ENCODE measurements at places on chromosomes 7 and 10.

- no peak for DNase-seq
Observed at GRCh38 chr7:981793-982510, 1.0 kb upstream of the CYP2W1 start.

DNA sequence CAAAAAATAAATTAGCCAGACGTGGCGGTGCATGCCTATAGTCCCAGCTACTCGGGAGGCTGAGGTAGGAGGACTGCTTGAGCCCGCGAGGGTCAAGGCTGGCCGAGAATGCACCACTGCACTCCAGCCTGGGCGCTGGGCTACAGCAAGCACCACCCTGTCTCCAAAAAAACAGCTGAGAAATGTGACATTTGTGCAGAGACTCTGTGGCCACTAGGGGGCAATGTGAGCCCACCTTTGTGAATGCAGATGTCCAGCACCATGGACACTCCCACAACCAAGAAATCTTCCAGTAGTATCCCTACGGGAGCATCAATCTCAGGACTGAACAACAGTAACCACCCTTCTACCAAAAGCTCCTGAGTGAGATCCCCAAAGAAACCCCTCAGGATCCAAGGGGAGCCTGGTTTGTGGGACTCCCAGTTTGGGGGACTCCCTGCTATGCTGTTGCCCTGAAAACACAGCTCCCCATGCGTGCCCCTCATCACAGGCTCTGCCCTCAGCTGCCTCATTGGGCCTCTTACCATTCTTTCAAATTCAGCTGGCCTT is 6.2 kb upstream of the AHCYL2 start:
- peak; percentile 60 for DNase-seq

DNA sequence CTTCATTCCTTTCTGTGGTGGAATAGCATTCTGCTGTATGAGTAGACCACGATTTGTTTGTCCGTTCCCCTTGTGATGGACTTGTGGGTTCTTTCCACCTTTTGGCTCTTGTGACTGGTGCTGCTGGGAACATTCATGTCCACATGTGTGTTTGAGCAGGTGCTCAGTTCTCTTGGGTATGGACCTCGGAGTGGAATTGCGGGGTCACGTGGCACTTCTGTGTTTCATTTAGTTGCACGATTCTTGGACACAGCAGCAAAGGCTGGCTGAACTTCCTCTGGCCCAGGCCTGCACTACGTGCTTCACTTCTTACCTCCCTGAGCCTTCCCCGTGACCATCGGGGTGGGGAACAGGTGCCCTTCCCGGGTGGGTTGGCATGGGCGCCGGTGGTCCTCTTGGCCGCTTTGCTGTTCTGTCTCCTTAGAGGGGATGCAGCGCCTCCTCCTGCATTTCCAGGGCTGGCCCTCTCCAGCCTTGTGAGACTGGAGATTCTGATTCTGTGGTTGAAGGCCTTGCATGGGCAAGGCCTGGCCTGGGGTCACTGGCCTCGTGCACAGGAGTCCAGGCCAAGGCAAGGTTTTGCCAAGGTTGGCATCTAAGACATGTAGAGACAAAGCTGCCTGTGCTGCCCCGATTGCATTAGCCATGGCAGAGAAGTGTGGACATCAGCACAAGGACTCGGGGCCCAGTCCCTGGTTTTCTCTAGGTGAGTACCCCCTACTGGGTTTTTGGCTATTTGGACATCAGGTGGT is 25.1 kb downstream of the DOCK1 start:
- no peak for DNase-seq

DNA sequence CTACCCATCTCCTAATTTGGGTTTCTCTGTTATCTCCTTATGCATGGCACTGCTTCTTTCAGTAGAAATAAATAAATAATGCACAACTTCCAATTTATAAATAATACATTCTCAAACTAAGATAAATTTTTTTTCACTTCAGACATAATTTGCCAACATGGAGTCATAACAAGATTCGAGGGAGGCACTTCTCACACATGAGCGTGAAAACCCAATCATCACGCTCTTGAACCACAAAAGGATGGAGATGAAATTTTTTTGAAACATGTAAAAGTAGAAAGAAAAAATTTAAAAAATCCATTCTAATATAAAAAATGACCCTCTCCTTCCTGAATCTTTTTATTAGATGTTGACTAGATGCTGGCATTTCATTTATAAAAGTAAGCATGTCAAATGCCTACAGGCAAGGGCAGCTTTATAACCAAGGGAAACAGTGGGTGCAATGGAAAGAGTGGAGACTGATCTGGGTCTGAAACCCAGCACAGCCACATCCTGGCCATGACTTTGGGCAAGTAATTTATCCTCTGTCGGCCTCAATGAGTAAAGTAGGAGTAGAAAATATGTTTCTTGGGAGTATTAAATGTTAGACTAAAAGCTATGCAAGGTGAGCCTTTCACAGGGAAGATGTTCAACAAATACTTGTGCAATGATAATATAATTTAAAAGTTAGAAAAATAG is 185.0 kb downstream of the STK31 start:
- DNase-seq: no peak

GRCh38 chr7:156152390-156152789 is 340.1 kb upstream of the SHH start:
- DNase-seq: no peak

DNA sequence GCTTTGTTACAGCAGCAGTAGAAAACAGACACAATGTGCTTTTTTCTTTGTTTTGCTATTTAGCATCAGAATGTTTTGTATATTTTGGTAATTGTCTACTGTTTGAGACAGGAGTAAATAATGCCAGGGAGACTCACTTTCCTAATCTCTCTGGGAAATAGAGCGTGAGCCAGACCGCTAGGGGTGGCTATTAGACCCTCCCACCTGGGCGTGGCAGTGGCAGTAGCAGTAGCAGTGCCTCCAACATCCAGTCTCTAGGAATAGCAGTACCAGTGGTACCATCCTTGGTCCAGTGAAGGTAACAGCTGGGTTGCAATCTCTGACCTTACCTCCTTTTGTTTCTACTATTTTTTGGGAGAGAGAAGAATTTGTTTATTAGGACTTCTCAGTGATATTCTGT is 165.7 kb upstream of the MAGI2 start:
- no peak for DNase-seq

DNA sequence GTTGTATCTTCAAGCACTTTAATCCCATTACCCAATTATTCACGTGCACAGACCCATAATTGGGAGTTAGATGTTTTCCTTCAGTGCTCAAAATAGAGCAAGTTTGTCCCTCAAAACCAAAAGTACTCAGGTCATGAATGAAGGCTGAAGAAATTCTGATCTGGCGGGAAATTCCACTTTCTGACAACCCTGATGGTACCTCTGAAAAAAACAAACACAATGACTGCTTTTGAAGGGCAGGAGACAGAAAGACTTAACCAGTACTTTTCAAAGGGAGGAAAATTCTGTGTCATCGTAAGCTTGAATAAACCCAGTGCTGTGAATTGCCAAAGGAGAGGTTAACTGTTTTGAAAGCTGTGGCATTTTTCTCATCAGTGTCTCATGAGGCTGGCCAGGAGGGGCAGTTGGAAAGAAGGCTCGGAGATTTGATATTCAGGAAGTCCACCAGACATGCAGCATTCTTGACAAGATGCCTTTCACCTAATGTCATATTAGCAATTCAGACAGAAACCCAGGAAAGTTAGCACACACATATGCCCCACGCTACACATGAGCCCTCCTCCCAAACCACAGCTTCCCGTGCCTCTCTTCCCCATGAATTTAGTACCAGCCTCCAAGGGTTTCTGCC is 347.0 kb downstream of the KCNMA1 start:
- DNase-seq: no peak

DNA sequence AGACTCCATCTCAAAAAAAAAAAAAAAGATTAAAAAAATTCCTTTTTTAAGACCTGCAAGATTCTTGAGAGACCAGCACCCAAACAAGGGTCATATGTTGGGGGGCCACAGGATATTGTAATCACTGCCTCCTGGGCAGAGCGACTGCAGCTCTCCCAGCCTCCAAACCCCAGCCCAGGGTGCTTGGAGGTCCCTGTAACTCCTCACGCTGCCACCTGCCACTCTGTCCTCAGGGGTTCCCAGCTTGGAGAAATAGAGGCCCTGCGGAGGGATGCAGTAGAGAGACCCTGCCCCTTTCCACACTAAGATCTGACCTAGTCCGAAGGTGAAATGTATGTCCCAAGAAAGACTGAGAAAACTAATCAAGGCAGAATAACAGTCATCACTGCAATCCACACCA is 343.7 kb downstream of the GRID1 start:
- no peak for DNase-seq

DNA sequence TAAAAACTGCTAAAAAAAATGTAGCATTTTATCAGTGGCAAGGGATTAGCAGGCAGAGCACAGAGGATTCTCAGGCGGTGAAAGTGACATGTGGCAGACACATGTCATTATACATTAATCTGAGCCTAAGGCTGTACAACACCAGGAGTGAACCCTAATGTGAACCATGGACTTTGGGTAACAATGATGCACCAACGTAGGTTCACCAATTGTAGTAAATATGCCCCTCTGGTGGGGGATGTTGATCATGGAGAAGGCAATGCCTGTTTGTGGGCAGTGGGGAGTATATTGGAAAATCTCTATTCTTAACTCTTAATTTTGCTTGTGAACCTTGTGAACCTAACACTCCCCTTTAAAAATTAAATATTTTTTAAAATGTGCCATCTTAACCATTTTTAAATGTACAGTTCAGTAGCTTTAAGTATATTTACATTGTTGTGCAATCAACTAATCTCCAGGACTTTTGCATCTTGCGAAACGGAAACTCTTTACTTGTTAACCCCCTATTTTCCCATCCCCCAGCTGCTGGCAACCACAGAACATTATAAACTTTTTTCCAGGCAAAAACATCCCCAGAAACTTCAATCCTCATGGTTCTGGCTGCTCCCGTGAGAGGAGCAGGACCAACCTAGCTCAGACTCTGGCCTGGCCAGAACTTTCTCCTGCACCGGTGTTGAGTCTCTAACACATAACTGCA is 29.9 kb downstream of the LRRC20 start:
- no peak for DNase-seq

GRCh38 chr7:147438216-147438615 is 1152.3 kb upstream of the C7orf33 start:
- no peak for DNase-seq

DNA sequence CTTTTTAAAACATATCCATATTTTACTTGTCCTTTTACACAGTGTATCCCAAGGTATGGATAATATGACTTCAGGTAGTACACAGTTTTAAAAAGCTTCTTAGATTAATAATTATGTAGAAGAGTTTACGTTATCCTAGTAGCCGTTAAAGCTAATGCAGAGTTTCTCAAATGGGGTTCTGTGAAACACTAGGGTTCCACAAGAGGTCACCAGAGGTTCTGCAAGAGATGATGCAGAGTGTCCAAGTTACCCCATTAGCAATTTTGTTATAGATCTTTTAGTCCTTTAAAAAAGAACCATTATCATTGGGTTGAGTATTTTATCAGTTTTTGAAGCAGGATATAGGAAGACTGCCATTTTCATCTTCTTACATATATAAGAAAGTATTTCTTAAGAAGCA is 298.9 kb upstream of the HPS1 start:
- DNase-seq: no peak

- no peak for DNase-seq
Observed at GRCh38 chr7:13603661-13604060, 385.8 kb downstream of the ETV1 start.

DNA sequence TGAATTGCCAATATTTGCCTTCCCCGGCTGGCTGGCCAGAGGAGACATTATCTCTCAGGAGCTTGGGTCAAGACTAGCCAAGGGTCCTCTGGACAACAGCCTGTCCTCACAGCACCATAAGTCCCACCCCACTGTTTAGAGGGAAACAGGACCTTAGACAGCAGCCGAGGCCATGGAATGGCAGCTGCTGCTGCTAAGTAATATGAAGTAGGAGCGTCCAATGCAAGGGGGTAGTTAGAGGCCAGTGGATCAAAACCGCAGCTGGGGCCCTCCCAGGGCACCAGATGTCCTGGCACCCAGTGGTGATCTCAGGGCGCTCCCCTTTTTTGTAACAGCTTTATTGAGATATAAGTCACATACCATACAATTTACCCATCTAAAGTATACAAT is 12.9 kb upstream of the KCP start:
- no peak for DNase-seq

GRCh38 chr10:89513206-89513605 is 22.2 kb downstream of the SLC16A12 start:
- no peak for DNase-seq

DNA sequence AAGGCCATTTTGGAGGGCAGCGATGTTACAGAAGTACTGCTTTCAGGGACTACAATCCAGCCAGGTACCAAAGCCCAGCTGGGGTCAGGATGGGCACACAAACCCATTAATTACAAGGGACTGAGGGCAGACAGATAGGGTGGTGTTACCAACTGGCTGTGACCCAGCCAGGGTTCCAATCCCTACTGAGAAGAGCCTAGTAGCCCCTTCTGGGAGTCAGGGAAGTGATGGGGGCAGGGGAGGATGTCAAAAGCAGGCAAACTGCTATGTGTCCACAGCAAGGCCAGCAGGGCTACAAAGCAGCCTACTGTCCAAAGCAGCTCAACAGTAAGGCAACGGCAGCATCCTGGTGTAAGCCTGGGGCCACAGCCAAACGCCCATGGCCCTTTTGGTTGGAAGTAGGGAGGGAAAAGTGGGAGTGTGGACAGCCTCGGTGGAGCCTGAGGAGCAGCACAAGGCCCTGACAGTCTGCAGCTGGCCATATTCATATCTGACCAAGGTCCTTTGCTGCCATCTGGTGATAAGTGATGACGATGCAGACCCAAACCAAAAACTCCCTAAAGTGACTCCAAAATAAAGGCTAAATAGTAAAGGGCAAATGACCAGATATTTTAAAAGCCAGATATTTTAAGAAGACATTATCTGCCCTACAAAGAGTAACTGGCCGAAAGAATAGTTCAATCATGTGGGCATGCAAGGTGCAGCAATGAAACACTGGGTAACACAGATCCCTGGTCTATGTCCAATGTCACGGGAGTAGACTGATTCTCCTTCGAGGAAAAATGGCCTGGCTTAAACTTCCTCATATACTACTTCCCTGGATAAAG is 56.9 kb downstream of the XPNPEP1 start:
- no peak for DNase-seq

DNA sequence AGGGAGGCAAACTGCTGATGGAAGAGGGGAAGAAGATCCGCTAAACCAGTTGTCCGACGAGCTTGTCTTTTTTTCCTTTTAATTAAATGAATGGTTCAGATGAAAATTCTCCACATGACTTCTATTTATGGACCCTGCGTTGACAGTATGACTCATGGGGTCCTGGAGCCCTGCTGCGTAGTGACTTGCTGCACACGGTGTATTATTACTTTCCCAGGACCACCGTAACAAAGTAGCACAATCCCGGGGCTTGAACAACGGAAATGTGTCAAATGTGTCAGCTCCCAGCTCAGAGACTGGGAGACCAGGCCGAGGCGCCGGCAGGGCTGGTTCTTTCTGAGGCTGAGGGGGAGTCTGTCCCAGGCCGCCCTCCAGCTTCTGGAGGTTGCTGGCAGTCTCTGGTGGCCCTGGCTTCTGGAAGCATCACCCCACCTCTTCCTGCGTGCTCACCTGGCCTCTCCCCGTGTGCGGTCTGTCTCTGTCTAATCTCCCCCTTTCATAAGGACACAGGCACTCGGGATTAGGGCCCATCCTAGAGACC is 33.8 kb upstream of the MNX1 start:
- no peak for DNase-seq

DNA sequence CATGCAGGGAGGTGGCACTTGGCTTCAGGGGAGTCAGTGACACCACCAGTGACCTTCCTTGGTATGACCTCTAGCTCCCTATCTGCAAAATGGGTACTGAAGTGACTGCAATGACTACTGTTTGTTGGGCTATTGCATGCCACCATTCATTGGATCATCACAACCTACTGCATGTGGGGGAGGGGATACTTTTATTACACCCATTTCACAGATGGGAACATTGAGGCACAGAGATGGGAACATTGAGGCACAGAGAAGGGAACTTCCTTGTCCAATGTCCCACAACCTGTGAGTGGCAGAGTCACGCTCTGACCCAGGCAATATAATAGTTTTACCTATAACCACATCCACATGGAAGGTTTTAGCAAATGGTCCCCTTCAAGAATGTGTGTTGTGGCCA is 12.2 kb upstream of the MYH16 start:
- DNase-seq: no peak
